Astrocyte (in vitro differentiated cells and primary cell): ENCODE measurements at places on chromosomes 12 and 14. TPM values are rescaled to one million over a fixed set of nuclear protein-coding genes. Genes with fewer than 3 reads are reported as not detected.

DNA sequence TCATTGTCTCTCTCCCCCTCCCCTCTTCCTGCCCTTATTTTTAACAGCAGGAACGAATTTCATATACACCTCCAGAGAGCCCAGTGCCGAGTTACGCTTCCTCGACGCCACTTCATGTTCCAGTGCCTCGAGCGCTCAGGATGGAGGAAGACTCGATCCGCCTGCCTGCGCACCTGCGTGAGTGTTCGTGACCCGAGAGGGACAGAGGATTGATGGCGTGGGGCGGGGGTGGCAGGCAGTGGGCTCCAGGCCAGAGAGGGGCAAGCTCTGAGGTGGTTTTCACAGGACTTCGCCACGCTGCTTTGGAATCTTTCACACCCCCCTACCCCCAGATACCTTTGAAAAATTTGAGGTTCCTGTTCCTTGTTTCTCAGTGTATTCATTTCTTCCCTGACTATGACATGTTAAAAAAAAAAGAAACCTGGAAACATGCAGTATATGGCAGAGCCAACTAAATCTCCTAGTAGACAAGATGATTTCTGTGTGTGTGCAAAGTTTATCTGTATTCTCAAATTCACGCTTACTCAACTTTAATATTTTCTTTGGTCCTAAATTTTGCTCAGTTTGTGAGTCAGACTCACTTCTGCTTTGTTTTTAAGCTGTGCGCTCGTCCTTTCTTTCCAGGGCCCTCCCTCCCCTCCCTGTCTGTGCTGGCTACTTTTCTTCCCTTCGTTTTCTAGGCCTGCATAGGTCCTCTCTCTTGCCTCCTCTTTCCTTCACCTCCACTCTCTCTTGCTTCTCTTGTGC is 103.1 kb downstream of the ETV6 start:
- no peak for DNase-seq

The GUCY2C gene
- total RNA-seq = 0.09 and 0.10 TPM in 2 replicates

GRCh38 chr14:90042496-90043252 is 19.1 kb upstream of the KCNK13 start:
- no peak for DNase-seq

DNA sequence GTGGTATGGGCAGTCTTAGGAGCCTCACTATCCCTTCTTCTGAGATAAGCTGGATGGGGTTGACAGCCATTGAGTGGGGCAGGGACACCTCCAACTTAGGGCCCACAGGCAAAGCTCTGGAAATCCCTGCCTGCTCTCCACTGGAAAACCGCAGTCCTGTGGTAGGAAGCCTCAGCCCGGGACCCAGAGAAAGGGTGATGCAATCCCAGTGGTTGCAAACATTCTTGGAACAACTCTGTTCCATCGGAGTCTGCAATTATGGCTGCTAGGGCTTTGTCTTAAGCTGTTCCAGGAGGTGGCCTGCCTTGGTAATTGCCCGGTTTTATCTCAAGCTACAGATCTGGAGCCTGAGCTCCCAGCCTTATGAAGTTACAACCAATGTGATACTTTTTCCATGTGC is 133.4 kb downstream of the DICER1 start:
- peak; percentile 3 for DNase-seq

GRCh38 chr12:52899338-52900035 is 5.4 kb downstream of the KRT8 start:
- DNase-seq = no peak

DNA sequence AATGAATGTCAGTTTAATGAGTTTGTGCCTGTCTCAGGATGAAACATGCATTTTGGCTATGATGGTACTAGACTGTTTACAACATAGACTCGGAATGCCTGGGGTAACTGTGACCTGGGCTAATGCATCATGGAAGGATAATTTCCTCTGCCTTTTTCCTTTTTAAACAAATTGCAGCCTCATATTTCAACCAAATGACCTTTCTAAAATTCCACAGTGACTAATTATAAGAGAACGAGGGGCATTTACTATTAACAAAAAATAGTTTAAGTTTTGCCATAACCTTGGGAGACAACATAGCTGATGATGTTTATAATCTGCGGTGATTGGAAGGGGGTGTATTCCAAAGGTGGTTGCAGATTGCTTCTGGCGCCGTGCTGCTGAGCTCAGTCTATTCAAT is 1140.5 kb downstream of the GALC start:
- DNase-seq = peak; percentile 77

GRCh38 chr12:27572486-27573255 is 48.7 kb downstream of the PPFIBP1 start:
- DNase-seq = peak; percentile 58

- peak; percentile 59 for DNase-seq
Measured at GRCh38 chr12:124633365-124634362, 66.3 kb upstream of the NCOR2 start.

- DNase-seq = no peak
Measured at GRCh38 chr12:107514887-107515445, 170.6 kb upstream of the PWP1 start.

DNA sequence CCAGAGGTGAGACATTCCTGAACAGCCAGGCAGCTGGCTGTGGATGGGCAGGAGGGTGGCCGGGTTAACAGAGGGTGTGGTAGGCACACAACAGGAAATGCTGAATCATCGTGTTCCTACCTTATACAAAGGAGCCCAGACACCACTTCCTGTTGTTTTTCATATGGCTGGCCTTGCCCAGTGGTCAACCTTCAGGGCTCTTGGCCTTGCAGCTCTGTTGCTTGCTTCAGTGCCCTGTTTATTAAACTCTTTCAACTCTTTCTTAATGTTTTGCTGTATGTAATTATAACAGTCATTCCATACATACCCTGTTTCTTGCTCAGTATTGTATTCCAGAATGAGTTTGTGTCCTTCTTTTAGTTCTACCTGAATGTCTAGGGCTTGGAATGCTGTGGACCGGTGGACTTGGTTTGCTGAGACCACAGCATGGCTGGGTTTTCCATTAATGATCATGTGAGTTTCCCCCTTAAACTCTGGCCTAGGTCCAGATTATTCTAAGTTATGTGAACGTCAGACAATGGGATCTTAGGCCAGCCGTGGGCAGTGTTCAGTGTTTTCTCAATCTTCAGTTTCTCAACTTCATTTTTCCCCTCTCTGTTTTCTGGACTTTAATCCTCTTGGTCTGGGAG is 11.9 kb downstream of the CFAP54 start:
- DNase-seq = peak; percentile 64

DNA sequence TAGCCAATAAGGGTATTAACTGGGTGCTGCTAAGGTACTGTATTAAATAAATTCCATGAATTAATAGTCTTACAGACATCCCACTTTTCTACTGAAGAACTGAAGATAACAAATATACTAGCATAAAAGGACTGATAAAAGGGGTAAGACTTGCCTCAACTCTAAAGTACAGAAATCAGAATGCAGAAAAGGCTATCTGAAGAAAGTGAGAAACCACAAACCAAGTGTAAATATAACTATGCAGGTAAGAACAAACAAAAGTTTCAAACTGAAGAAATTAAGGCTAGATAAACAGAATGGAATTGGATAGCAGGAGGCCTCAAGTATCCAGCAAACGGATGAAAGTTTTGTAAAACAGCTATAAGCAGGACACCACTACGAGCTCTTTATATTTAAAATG is 29.5 kb downstream of the YAF2 start:
- DNase-seq = no peak

The NRDE2 gene
- 16.9 and 19.7 TPM in 2 replicates for total RNA-seq

- no peak for DNase-seq
Measured at GRCh38 chr12:45587877-45588533, 141.5 kb upstream of the ARID2 start.

- DNase-seq = no peak
Measured at GRCh38 chr12:110058875-110059615, 10.7 kb upstream of the C12orf76 start.

DNA sequence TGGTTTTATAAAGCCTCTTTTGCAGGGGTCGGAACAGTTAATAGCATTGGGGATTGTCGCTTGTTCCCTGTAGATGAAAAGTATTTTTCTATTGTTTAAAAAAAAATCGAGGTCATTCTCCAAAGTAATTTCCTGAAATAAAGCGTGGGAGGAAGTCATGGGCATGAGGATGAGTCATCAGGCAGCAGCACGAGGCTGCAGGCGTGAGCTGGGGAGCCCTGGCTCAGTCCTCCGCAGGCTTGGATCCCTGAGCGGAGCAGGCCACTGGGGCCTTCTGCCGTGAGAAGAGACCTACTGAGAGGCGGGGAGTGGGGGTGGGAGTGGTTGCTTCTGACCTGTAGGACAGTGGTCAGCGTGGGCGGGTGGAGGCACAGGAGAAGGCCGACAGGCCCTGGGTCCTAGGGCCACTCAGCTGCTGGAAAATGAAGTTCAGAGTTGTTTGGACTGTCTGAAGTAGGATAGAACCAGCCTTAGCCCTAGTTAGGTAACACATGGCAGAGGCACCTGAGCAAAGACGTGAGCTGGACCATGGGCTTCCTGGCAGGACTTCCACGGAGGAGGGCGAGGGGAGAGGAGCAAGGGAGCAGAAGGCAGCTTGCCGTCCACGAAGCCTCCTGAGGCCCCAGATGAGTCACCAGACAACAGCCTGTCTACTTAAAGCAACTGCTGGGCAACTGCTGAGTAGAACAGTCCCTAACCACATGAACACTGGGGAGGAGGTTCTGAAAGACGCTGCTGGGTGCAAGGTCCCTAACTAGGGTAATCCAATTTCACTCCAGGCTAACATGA is 21.1 kb upstream of the LGALS3 start:
- DNase-seq = peak; percentile 97

The TAS2R19 gene
- total RNA-seq = 2.2 and 3.1 TPM in 2 replicates

DNA sequence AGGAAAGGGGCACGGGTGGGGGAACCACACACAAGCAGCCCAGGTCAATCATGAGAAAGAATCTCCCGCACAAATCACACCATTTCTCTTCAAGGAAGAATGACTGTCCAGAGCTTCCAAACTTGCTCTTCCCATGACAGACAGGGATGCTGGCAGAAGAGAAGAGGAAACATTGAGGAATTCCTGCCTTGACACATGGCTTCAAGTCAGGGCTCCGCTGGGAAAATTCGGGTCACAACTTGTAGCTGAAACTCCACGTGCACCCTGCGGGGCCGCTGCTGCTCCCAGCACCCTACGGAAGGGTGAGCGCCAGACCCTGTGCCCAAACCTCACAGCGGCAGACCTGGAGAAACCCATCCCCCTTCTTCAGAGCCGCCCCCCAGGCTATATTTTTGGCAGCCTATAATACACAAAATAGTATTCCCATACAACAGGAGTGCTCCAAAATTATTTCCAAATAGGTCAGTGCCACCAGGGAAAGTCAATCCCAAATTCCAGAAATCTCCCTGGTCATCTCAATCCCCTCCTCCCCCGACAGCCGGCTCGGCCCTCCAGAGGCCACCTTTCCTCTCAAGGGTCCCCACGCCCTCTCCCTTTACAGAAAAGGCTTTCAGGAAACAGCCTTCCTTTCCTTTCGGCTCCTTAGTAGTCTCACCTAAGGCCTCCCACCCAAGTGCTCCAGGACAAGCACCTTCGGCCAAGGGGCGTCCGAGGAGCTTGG is 1.3 kb downstream of the TMEM132D start:
- DNase-seq = peak; percentile 6

DNA sequence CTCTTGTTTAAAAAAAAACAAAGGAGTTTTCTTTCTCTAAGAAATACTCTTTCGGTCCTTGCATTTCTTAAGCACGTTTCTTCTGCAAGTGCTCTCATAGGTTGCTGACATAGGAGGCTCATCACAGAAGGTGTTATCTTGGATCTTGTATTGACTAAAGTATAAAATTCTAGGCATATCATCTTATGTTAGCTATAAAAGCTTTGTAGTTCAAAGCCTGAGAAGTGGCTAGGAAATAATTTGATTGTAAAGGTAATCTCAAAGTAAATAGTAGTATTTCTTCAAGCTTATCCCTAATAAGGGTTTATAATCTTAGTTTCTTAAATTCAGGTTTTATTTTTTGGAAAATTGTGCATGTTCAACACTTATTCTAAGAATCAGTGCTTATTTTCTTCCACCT is 778.9 kb downstream of the TMTC2 start:
- DNase-seq = no peak

DNA sequence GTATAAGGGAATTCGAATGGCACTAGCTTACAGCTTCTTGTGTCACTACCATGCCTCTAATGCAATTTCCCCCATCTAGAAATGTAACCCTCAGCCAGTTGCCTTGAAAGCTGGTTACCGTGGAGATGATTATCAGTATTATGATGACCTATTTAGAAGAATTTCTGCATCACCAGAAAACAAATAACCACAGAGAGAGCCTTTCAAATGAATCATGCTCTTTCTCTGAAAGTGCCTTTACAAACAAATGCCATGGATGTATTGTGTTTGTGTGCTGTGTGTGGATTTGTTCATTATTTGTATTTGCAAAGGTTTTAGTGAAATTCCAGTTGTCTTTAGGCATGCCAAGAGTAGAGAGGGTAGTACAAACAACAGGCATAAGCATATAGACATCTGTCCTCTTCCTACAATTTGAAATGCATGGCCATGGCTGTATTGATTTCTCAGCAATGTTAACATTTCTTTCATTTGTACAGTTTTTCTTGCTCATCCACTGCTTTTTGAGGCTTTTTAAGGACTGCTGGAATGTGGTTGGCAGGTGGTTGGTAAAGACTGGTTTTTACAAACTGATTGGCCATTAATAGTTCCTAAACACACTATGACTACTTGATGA is 266.5 kb downstream of the PAWR start:
- DNase-seq = peak; percentile 97

DNA sequence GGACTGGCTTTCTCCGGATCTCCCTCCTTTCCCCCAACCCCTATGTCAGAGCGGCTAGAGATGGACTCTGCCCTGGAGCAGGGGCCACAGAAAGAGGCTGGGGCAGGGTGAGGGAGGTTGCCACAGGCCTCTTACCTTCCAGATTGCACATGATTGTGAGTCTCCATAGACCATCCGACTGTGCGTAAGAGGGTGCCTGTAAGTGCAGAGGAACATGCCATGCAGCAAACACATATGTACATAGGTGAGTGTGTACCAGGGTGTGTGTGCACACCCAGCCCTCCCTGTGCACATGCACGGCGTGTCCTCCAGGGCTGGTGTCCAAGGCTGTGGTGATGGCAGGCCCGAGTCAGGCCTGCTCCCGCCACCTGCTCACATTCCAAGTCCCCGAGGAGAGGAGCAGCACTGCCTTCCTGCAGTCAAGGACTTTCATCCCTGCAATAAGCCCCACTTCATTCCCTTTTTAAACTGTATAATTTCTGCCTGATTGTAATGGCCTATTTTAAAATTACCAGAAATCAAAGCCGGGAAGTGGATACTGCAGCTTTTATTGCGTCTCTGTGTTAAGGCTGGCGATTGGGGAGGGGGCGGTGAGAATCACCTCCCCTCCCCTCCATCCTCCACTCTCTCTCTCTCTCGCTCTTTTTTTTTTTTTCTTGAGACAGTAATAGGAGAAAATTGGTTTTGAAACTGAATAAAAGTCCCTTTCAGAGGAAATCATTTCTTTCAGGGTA is 28.5 kb downstream of the FAM222A start:
- no peak for DNase-seq

The KRT71 gene
- not detected in 2 replicates for total RNA-seq

GRCh38 chr12:92614502-92614901 is 88.3 kb upstream of the PLEKHG7 start:
- DNase-seq = no peak

DNA sequence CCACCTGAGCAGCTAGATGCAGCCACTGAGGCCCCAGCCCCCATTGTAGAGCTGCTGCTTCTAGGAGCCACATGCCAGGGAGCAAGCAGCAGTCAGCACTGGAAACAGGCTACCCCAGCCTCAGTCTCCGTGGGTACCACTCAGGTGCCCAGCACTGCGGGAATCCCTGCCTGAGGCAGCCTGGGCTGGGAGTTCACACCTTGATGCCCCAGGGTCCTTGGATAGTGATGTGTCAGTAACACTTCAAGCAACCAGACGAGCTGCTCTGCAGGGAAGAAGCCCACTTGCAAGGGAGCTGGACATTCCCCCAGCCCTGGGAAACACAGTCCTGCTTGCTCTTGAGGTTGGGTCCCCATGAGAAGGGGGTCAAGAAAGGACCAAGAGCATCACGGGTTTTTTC is 90.7 kb downstream of the ZFP36L1 start:
- DNase-seq = no peak

GRCh38 chr12:67714648-67715047 is 66.1 kb downstream of the DYRK2 start:
- peak; percentile 35 for DNase-seq
